ENCODE measurements at places on chromosomes 7 and 10.

- no peak for DNase-seq
These were observed 270.3 kb downstream of the BBS9 start for GRCh38 chr7:33399528-33400213.

- DNase-seq: no peak
These were observed 155.7 kb downstream of the PTPRN2 start for GRCh38 chr7:158431941-158432347.

DNA sequence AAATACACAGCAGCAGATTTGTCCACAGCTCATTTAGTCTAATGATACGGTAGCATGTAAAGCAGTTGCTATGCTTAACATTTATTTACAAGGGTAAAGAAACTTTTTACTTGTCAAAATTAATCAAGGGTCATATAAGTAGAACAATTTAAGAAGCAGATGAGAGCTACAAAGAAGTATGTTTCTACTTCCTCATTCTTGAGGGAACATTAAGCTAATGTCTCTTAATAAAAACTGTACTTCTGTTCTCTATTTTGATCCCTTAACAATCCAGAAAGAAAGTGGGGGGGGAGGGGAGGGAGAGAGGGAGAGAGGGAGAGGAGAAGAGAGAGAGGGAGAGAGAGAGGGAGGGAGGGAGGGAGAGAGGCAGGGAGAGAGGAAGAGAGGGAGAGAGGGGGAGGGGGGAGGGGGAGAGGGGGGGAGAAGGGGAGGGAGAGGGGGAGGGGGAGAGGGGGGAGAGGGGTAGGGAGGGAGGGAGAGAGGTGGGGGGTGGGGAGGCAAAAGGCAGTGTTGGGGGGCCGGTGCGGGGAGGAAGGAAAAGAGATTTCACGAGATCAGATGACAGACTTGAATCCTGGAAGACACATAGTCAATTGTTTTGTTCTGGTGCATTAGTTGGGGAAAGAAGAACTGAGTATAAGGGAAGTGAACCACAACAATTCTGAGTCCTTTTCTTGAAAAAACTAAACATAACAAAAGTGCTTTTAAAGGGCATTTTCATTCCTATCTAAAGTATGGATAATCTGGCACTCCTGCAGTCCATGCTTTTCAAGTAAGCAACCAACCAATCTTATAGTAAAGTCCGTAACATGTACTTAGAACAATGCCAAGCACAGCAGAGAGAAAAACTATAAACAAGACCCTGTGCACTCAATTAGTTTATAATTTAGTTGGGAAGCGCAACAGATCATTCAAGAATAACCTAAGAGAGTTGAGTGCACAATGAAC, 128.0 kb downstream of the USP6NL start:
- DNase-seq: no peak

- DNase-seq: no peak
These were observed 16.9 kb upstream of the PRF1 start for GRCh38 chr10:70619271-70620019.

DNA sequence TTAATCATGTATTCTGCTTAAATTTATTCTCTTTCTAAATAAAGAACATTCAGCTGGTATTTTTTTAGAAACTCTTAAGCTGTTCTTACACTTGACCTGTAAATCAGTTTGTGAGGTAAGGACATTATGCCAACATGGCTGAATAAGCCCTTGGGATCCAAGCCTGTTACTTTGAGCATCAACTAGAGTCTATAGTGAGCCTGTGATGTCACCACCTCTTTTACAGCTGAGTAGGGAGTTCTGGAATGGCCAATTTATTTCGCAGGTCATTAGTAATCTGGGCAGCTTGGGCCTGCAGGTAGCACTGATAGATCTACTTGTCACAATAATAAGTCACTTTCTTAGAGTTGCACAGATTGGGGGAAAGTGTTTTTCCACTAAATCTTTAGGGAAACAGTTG, 915.2 kb upstream of the MBL2 start:
- no peak for DNase-seq

DNA sequence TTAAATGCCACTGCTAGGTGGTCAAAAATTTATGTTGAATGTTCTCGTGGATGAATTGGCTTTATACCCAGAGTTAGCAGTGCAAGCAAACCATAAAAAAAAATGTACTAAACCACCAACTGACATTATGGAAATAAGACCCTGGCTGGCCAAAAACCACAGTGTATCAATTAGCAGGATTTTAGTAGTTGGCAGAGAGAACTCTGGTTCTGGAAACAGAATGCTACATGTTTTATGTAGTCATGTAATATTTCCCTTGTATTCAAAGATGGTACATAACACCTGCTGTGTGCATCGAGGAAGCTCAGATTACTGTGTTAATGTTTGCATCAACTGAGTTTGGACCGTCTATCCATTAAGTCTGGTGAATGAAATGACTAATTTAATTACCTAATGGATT, 618.5 kb downstream of the CCSER2 start:
- DNase-seq: no peak

DNA sequence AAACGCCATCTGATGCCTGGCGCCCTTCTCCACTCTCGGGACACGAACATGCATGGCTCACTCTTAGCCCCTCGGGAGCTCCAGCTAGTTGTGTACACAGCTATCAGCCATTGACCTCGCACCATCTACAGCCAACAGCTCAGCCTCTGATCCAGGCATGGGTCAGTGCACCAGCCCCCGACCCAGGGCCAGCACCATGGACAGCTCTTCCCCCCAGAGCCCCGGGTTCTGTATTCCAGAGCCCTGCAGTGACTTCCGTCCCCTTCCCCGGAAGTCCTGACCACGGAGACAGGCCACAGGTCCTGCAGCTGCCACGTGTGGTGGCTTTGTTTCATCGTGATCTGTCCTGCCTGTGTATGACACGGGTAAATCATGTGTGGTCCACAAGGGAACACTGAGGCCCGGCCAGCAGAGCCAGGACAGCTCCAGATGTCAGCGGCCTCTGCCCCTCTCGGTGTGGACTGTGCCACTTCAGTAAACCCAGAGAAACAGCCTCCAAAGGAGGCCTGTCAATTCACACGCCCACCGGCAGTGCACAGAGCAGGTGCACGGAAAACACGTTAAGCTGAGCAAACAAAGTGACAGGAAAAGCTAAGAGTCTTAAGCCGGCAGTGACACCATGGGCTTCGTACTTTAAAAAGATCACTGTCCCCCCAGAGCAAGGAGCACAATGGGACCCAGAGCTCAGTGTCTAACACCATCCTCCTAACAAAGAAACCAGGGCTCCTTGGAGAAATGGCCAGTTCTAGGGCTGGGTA, 13.0 kb downstream of the STK32C start:
- no peak for DNase-seq

DNA sequence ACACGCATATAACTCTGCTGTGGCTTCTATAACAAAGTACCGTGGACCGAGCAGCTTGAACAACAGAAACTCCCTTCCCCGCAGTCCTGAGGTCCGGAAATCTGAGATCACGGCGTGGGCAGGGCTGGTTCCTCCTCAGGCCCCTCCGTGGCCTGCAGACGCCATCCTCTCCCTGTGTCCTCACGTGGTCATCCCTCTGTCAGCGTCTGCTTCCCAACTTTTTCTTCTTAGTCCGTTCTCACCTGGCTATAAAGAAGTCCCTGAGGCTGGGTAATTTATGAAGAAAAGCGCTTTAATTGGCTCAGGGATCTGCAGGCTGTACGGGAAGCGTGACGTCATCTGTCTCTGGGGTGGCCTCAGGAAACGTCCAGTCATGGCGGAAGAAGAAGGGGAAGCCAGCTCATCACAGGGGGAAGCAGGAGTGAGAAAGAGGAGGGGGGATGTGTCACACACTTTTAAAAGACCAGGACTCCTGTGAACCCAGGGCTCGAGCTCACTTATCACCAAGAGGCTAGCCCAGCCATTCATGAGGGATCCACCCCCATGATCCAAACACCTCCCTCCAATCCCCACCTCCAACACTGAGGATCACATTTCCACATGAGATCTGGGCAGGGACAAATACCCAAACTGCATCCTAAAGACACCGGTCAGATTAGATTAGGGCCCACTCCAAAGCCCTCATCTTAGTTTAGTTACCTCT, 91.2 kb upstream of the INSIG1 start:
- peak; percentile 61 for DNase-seq

DNA sequence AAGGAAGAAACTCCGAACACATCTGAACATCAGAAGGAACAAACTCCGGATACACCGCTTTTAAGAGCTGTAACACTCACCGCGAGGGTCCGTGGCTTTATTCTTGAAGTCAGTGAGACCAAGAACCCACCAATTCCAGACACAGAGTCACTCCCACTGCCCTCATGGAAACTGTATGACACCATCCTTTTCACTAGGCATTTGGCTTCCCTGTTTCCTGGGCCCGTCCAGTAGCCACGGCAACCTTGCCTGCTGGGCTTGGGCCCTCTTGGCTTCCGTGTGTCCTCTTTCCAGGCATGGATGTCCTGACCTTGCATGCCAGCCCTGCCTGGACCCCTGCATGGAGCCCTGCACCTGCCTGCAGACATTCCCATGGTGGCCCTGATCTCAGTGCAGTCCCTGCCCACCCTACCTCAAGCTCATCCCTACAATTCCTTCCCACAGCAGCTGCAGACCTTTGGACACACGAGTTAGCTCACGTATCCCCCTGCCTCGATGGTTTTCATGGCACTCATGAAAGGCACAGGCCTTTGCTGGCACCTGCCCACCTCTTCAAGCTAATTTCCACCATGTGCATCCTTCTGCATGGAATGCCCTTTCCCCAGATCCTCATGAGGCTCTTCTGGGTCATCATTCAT, 6.7 kb downstream of the SH2D4B start:
- no peak for DNase-seq

DNA sequence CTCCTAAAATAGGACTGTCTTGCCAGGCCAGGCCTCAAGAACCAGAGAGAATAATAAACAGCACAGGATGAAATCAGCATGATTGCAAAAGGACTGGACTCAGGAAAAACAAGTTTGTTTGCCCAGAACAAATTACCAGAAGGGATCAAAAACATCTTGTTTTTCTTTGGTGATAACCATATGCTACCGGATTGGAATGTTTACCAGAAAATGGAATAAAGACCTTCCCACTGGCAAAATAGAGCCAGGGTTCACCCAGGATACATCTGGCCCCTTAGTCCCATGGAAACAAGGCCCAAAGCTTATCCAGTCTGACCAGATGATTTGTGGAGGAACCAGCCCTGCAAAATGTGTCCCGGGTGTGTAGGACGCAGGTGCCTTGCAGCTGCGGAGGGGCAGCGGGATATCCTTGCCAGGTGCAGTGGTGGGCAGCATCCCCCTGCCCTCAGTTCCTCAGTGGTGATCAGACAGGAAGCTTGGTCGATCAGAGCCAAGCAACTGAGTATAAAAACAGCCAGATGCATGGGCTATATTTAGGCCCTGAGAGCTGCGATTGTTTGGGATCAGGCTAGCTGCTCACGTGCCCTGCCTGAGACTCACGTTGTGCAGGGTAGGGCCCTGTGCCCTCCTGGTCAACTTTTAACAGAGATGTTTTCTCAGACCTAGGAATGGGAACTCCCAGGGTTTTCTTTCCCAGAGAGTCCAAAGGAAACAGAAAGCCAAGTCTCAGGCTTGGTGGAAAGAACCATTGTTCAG, 4.6 kb upstream of the ZNF22 start:
- DNase-seq: no peak

DNA sequence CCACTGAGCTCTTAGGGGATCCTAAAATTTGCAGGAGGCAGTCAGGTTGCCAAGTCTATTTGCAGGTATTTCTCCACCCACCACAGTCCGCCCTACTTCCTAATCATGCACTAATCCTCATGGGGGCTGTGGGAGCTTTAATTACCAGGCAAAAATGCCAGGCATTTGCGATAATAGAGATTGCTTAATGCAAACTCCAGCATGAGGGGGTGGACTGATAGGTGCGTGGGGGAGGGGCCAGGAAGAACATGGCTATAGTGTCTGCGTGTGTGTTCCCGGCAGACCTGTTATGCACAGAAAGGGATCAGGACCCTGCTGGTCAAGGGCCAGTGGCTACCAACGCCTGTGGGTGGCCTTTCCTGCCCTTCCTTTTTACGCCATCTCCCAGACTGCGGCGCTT, 15.6 kb upstream of the AQP1 start:
- DNase-seq: no peak

GRCh38 chr7:73963252-73963822, 64.6 kb upstream of the ELN start:
- no peak for DNase-seq

GRCh38 chr7:105279688-105280007, 109.1 kb downstream of the SRPK2 start:
- DNase-seq: no peak

GRCh38 chr7:127927348-127927696, 103.9 kb downstream of the LRRC4 start:
- DNase-seq: no peak

DNA sequence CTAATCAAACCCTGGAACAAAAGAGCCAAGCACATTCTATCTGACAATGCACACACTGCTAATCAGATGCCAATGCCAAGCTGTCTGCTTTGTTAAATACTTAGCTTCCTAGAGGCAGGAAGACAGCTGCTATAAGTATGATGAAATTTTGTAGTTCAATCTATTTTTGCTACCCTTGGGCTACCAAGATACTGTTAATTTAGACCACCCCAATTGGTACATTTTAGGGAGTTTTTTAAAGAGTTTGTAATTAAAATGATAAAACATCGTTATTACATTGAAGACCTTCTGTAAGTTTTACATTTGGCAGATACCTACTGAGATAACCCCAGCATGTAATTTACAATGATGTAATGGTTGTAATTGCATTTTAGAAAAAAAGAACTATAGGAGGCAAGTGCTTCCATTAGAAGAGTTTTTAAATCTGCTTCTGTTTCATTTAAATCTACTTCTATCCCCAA, 268.5 kb downstream of the ADK start:
- DNase-seq: no peak

DNA sequence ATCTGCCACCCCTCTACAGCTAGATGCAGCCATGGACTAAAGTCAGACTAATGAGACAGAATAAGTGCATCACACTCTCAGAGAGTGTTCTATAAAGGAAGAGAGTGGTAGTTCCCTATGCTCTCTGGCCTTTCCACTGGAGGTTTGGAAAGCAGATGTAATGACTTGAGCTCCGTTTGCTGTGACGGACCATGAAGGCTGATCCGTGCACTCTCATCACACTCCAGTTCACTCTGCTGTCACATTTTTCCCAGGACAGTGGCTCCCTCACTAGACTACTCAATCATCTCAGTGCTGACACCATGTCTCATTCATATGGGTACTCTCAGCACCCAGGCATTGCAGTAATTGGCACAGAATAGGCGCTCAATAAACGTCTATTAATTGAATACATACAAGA, 20.4 kb downstream of the TRDMT1 start:
- no peak for DNase-seq

DNA sequence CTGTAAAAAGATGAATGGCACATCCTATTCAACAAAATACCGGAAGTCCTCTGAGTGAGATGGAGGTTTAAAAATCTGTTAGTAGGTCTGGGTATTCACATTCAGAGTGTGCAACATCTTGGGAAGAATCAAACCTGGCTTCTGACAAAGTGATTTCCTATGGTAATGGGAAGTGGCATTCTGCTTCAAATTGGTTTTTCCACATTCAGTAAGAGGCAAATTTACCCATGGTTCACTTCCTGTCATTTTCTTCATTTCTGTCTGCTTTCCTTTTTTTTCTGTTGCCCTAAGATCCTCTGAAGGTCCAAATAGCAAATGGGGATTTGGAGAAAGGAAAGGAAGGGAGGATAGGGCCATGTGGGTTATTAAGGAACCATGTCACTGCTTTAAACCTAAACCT, 218.3 kb downstream of the DOCK4 start:
- no peak for DNase-seq
